ENCODE measurements at places on chromosomes 5 and 9.

DNA sequence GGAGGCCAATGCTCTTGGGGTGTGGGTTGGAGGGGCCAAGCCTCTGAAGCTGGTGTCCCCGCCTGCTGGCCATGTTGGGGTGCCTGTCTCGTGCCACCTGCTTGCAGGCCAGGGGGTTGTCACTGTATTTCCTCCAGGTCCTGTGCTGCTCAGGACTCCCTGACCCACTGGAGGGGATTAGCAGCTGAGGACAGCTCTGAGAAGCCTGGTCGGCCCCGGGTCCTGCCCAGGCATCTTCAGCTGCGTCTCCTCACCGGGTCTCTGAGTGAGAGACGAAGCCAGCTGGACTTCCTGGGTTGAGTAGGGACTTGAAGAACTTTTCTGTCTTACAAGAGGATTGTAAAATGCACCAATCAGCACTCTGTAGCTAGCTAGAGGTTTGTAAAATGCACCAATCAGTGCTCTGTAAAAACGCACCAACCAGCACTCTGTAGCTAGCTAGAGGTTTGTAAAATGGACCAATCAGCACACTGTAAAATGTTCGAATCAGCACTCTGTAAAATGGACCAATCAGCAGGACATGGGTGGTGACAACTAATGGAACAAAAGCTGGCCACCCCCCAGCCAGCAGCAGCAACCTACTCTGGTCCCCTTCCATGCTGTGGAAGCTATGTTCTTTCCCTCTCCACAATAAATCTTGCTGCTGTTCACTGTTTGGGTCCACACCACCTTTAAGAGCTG lies 20.6 kb upstream of the SLC9A3 start:
- no peak for DNase-seq

DNA sequence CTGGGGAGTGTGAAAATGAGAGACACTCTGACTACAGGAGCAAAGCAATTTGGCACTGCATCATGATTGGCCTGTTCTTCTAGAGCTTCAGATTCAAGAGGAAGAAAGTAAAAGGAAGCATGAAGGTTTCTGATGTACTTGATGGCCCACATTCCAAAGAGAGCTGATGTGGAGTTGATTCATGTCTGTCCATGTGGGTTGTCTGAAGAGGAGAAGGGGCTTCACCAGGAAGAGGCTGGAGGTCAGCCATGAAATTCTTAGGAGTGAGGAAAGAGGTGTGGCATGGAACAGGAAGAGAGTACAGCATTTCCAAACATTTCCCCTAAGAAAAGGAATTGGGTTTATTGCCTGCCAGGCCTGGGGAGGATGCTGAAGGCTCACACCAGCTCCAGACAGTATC lies 70.7 kb downstream of the PTCD2 start:
- no peak for DNase-seq

DNA sequence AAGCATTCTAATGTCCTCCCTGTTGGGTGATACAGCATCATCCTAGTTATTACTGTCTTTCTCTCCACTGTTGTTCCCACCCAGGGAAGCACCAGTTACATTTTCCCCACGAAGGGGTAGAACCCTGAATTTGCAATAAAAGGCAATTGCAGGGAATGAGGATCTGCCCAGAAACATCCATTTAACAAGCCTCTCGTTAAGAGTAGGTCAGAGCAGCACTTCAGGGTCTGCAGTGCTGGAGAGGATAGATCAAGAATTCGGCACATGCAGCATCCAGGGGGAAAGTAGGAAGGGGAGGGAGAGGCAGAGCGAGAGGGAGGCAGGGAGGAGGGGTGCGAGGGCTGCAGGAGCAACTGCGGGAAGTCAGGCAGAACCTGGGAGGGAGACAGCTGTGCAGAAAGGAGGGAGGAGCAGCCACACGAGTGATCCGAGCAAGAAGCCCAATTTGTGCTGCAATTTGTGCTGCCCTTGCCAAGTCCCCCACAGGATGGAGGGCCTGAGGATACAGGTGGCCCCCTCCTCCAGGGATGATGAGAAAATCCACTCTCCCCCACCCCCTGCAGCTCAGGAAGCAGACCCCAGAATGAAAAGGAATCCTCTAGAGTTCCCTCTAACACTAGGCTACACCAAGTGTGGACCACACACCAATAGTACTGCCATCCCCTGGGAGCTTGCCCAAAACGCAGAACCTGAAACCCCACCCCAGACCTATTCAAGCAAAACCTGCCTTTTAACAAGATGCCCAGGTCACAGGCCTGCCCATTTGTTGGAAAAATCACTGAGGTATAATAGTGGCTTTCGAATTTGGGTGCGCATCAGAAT lies 62.2 kb downstream of the EPB41L4B start:
- no peak for DNase-seq

DNA sequence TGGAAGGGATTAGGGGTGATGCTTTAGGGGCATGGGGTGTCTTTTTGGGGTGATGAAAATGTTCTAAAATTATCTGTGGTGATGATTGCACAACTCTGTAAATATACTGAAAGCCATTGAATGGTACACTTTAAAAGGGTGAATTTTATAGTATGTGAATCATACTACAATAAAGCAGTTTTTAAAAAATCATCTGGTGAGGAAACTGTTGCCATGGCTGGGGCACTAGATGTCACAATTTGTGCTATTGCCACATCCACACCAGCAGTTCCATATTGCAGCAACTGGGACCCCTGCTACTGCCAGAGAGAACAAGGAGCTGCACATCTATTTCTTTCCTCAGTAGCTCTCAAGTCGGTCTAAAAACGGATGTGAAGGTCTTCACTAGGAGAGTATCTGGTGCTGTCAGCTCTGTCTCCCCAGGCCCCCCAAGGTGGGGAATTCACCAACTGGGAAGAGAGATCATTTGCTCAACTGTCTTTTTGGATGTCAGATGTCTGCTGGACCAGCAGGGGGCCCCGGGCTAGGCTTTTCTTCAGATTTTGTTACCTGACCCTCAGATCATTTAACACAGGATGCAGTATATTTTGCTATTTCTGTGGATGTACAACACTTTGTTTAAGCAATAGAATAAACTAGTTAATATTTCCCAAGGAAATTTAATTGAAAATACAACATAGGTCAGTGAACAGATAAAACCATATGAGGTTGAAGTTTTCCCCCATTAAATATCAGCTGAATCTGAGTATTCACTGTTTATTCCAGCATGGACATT lies 13.2 kb downstream of the CMYA5 start:
- DNase-seq = peak; percentile 41

- no peak for DNase-seq
Observed at GRCh38 chr5:39419796-39420195, 5.0 kb downstream of the DAB2 start.

DNA sequence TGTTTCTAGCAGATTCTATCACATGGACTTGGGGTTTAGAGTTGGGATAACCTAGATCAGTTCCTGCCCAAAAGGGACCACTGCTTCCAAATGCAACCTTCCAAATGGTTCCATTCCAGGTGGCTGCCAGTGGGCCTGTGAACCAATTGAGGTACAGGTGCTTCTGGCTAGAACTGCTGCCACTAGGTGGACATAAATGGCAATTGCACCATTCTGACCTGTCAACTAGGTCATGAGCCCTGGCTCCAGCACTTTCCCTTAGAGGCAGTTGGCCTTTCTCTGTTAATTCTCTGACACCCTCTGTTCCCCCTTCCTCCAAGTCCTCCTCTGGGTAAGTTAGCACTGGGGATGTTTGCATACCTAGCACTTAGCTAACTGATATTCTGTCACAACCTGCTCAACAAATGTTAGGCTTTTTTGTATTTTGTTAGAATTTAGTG lies 16.6 kb upstream of the HEMGN start:
- DNase-seq = peak; percentile 74

- DNase-seq = peak; percentile 44
Observed at GRCh38 chr5:175059687-175060211, 335.4 kb downstream of the MSX2 start.

DNA sequence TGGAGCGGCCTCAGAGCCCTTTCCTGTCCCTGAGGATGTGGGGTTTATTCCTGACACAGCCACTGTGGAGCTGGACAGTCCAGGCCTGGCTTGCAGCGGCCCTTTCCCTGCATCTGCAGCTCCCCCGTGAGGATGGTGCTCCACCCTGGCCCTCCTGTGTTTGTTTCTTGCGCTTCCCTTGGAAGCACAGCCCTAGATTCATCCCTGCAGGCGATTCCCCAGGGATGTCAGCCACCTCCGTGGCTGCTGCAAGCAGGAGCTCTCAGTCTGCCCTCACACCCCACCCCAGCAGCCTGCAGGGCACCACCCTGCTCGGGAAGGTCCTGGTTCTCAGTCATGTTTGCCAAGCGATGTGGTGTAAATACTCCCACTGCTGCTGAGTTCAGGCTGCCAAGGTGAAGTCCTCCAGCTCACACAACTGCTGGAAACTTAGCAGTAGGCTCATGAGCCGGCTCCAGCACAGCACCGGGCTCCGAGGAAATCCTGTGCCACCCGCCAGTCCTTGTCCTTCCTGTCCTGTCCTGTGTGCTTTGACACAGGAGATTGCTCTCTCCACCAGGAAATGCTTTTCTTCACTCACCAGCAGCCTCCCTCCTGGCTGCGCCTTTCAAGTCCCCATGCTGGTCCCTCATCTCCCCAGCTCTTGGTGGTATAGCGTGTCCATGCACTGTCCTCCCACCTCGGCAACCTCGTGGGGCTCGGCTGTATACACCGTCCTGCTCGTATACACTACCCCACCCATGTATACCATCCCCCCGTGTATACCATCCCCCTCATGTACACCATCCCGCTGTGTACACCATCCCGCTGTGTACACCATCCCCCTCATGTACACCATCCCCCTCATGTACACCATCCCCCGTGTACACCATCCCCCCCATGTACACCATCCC lies 16.2 kb downstream of the ROPN1L start:
- DNase-seq = no peak

DNA sequence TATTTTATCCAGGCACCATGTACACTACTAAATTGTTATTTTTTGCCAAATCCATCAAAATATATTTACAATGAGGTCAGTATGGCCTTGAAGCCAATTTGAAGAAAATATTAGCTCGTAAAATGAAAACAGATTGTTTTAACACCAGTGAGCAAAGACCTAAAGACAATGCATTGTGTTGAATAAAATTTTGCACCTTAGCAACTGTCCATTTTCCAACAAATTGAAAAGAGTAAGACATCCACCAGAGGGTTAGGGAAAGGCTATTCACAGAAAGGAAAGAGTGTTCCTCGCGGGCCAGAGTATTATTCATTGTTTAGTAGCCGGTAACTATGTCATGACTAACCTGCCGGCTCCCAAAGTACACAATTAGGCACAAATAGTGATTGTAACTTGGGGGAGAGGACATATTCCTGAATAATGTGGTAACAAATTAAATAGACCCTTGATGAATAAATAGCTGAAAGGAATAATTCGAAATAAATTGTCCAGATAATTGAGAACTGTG lies 213.3 kb downstream of the DNAH5 start:
- no peak for DNase-seq

DNA sequence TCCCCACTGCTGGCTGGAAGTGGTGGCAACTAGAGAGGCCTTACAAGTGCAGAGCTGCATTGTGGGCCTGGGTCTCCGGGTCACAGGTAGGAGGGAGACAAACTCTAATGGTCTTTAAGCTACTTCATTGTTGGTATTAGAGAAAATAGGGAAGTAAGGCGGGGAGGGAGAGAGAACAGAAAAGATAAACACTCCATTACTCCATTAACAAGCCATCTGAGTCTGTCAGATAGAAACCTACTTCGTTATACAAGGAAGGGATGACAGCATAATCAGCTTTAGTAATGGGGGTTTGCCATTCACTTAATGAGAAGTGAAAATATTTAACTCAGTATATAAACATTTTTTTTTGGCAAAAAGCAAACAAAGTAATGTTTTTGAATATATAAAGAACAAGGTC lies 107.4 kb downstream of the TLE1 start:
- peak; percentile 35 for DNase-seq

- DNase-seq = no peak
Observed at GRCh38 chr9:13809401-13809800, 504.5 kb downstream of the NFIB start.

DNA sequence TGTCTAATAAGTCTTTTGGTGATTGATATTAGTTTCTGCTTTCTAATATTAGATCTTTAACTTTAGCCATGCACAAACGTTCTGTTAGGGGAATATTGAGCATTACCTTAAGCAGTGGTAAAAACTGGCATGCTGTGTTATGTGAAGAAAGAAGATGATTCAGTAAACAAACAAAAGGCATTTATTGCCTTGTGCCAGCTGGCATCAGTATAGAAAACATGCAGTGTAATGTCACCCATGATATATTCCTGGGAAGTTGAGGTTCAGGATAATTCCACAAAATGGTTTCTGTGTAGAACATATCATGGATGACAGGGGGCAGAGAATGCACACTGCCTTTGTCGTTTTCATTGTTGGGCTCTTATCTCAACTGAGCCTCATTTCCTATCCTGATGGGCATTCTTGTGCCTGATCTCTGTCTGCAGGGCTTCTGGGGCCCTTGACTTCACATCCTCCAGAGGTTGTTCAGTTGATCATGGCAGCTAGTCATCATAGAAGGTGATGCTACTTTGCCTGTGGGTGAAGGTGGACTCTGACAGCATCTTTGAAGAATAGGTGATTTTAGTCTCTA lies 24.2 kb downstream of the LRRTM2 start:
- DNase-seq = peak; percentile 7

GRCh38 chr5:76305269-76305668 lies 97.8 kb upstream of the IQGAP2 start:
- peak; percentile 59 for DNase-seq

DNA sequence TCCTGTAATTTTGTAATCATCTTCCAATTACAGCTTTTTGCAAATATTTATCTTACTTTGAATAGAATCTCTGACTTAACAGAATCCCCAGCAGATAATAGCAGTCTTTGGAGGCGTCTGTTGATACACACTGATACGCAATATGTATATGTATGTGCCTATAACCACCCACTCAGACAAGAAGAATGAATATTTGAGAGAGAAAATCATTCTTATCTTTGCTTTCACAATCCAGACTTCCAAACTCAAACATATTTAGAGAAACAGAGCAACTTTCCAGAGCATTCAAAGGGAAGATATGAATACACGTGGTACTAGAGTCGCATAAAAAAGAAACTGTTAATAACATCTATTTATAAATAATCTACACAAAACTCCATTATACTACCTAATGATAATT lies 6.1 kb downstream of the RORB start:
- no peak for DNase-seq

DNA sequence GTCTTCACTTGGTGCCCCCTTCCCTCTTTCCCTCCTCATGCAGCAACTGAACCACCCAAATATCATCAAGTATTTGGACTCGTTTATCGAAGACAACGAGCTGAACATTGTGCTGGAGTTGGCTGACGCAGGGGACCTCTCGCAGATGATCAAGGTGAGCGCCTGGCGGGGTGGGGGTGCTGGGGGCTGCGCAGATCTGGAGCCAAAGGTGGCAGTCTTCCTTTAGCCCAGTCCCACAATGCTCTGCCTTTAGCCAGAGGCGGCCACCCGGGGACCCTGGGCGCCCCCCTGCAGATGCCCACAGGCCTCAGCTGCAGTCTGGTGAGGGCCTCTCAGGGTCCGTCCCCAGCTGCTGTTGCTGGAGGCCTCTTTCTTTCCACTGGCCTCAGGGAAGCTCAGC lies 63.7 kb downstream of the NEK6 start:
- DNase-seq = no peak

DNA sequence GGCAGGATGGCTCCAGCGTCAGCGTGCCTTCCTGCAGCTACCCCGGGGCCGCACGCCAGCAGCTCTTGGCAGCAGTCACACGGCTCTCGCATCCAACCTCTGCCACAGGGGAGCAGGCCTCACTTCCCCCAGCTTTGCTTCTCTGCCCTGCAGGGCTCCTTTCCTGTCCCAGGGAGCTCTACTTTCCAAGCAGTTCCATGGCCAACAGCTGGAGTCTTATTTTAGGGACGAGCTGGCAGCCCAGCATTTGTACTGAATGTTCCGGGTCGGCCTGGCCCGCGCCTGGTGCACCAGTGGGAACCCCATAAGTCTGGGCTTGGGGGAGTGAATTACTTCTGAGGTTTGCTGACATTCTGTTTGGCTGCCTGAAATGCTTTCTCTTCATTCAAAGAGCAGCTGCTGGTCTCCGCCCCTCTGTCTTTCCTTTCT lies 34.6 kb downstream of the GADD45G start:
- no peak for DNase-seq
